ENCODE measurements at places on chromosomes 12 and 14.

GRCh38 chr12:106136263-106136662, 2.5 kb downstream of the NUAK1 start:
- peak; percentile 63 for DNase-seq

DNA sequence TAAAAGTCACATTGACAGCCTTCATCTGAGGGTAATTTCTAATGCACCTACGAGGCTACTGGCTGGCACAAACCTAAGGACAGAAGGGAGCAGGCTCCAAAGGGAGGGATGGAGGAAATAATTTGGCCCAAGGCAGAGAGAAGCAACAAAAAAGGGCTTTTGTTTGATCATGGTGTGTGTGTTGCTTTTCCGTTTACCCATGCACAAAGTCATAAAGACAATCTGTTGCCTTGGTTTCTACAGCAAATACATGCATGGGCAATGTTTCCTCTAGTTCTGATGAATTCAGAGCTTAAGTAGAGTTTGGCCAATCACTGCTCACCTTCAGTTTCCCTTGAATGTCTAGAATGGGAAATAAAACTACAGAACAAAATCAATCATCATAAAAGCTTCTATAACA, 262.5 kb upstream of the CAND1 start:
- DNase-seq: no peak

GRCh38 chr12:9851927-9852326, 17.2 kb downstream of the CLEC2B start:
- no peak for DNase-seq

DNA sequence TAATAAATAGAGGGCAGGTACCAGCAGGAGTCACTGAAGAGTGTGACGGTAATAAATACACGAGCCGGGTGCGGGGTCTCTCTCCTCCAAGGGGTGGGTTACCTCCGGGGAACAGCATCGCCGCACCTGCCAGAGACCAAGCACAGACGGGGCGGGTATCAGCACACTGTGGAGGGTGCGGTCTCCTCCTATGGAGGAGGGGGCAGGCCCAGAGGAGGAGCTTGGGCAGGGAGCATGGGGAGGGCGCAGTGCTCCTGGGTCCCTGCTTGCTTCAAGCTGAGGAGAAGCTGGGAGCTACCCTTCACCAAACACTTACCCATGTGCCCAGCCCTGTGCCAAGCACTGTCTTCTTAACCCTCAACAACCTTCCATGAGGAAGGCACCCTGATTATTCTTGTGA, 12.8 kb downstream of the PGF start:
- DNase-seq: no peak

DNA sequence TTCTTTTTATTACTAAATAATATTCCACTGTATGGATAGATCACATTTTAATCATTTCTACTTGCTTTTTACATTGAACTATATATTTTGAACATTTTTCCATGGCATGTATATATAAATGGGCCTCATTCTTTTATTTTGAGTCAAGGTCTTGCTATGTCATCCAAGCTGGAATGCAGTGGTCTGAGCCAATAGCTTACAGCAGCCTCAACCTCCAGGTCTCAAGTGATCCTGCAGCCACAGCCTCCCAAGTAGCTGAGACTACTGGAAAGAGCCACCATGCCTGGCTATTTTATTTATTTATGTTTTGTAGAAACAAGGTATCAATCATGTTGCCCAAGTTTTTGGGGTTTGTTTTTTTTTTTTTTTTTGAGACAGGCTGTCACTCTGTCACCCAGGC, 7.6 kb downstream of the FCF1 start:
- DNase-seq: no peak

GRCh38 chr14:104075530-104076151, 9.9 kb upstream of the ASPG start:
- DNase-seq: no peak

DNA sequence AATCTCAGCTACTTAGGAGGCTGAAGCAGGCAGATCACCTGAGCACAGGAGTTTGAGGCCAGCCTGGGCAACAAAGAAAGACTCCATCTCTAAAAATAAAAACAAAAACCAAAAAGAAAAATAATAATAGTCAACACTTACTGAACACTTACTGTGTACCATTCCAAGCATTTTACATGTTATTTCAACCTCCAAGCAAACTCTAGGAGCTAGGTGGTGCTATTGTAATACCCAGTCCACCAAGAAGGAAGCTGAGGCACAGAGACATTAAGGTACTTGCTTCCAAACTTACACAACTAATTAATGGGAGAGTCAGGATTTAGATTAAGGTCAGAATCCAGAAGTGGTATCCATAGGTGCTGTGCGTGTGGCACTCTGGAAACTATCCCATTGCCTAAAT, 13.7 kb upstream of the OR6J1 start:
- no peak for DNase-seq

DNA sequence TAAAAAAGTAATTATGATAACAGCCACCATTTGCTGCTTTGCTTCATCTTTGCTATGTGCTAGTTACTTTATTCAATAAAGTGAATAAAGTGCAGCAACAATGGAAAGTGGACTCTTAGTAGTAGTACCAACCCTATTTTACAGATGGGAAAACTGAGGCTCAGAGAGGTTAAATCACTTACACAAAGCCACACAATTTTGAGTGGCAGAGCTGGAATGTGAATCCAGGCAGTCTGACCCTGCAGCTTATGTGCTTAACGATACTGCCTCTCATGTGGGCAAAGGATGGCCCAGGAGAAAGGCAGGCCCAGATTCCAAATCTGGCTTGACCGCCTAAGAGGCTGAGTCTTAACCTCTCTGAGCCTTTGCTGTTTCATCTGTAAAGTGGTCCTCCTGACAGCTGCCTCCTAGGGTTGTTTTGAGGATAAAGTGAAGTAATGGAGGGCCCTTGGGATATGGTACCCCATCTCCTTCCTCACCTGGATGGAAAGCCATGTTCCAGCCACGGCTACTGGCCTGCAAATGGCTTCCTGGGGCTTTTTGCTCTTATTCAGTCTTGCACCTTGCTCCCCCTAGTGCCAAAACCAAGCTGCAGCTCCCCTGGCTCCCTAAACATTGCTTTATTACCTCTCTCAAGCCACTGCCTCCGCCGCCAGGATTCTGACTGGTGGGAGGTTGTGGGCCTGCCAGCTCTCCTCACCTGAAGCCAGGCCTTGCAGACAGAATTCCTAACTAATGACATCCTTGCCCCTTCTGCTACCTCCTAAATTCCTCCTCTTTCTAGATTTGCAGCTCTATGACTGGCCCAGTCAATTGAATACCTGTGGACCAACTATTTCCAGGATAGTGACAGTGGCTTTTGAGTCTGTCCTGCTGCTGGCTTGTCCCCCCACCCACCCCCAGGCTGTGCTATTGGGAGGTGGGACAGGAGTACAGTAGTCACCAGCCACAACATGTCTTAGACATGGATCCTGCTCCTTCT, 283.3 kb upstream of the PWP1 start:
- peak; percentile 61 for DNase-seq

- DNase-seq: peak; percentile 62
Observed at GRCh38 chr14:24274101-24274543, 2.7 kb upstream of the RABGGTA start.

GRCh38 chr12:90940872-90941499, 14.0 kb downstream of the CCER1 start:
- no peak for DNase-seq

All from CD4-positive, alpha-beta T cell treated with Interleukin-15 for 4 hours (primary cell).